Activated naive CD8-positive, alpha-beta T cell treated with anti-CD3 and anti-CD28 coated beads, Interleukin-2, amount 10 ng/mL, durations not matched to agents 7 days and 5 days (primary cell): ENCODE measurements at places on chromosomes 12 and 14. TPM values are rescaled to one million over a fixed set of nuclear protein-coding genes. Genes with fewer than 3 reads are reported as not detected.

TEAD4 gene
- total RNA-seq: not detected

SLC25A47 gene
- total RNA-seq: not detected

DEGS2 gene
- total RNA-seq: 0.28 TPM

SMIM41 gene
- total RNA-seq: not detected

DNA sequence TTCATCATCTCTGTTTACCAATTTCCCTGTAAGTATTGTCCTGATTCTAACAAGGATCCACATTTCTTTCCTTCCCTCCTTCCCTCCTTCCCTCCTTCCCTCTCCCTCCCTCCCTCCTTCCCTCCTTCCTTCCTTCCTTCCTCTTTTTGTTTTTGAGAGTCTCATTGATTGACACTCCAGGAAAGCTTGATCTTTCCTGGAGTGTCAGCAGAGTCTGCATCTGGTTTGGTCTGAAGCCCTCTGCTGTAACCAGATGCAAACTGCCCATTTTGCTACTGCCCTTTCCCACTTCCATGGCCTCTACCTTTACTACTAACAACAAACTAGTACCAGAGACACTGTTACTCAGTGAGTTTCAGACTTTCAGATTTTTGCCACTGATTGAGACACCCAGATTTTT lies 14.4 kb upstream of the OR6C65 start:
- no peak for DNase-seq

GRCh38 chr12:111219440-111219839 lies 149.5 kb downstream of the PHETA1 start:
- no peak for DNase-seq

DNA sequence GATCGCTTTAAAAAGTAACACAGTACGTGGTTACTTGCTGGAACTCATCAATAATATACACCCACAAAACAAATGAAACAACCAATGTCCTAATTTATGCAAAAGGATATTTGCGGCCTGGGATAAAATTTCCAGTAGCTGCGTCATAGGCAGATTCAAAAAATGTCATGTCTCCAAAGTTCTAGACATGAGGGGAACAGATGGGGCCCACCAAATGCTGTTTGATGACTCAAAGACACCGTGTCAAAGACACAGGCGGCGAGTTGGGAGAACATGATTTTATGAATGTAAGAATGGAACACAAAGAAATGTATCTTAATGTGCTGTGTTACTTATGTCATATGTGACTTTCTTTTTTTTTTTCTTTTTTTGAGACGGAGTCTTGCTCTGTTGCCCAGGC lies 34.3 kb upstream of the NCOR2 start:
- DNase-seq: no peak

DNA sequence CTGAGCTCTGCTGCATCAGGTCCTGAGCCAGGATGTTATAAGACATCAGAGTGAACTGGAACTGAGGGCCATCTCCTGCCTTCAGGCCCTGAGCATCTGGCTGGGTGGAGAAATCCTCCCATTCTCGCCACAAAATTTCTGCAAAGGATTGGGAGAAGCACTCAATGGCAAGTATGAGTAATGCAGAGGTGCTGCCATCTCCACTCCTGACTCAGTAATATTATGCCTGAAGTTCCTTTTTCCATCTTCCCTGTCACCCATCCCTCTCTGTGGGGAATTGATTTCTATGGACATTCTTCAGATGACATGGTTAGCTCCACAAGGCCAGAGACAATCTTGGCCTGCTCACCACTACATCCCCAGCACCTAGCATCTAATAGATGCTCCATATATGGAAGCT lies 4.7 kb downstream of the ANGEL1 start:
- DNase-seq: no peak
